CD8-positive, alpha-beta memory T cell (primary cell): ENCODE measurements at places on chromosomes 3 and 15.
A peak's percentile ranks its signal among the peaks of the same experiment; 100 is the strongest.

- no peak for DNase-seq
Measured at GRCh38 chr3:124230998-124231397, 239.1 kb upstream of the ROPN1 start.

GRCh38 chr3:195853036-195853435 is 41.3 kb upstream of the MUC4 start:
- DNase-seq = no peak

- DNase-seq = no peak
Measured at GRCh38 chr3:12750223-12750622, 8.8 kb downstream of the TMEM40 start.

- no peak for DNase-seq
Measured at GRCh38 chr3:159032311-159032710, 230.5 kb downstream of the MFSD1 start.

GRCh38 chr15:100703032-100703578 is 100.7 kb downstream of the ASB7 start:
- no peak for DNase-seq

DNA sequence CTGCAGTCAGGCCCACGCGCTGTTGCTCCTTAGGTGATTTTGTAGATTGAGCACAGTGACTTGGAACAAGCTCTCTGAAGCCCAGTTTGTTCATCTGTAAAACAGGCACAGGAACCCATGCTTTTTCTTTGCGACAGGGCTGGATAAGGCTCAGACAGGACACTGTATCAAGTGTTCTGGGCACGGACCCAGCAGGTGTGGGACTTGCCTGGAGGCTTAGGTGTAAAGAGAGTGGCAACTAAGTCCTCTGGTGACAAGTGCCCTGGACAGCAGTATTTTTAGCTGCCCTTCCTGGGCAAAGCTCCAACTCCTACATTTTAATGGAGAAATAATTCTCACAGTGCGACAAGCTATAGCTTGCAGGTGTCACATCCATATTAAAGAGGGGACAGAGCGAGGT is 32.2 kb downstream of the CD276 start:
- no peak for DNase-seq

DNA sequence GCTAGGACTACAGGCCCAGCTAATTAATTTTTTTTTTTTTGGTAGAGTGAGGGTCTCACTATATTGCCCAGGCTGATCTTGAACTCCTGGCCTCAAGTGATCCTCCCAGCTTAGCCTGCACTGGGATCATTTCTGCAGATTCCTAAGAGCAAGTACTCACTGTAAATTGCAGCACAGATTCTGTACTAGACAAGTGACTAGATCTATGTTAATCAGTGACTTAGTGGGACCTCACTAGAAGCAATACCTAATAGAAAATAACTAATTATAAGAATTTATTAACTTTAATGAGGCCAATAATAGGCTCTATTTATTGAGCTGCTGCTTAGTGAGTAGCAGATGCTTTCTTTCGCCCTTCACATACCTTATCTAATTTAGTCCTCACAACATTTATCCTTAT is 10.6 kb upstream of the UTS2B start:
- DNase-seq = no peak

- no peak for DNase-seq
Measured at GRCh38 chr15:77749236-77749997, 116.7 kb upstream of the LINGO1 start.

- no peak for DNase-seq
Measured at GRCh38 chr3:156180077-156180476, 59.7 kb downstream of the KCNAB1 start.

DNA sequence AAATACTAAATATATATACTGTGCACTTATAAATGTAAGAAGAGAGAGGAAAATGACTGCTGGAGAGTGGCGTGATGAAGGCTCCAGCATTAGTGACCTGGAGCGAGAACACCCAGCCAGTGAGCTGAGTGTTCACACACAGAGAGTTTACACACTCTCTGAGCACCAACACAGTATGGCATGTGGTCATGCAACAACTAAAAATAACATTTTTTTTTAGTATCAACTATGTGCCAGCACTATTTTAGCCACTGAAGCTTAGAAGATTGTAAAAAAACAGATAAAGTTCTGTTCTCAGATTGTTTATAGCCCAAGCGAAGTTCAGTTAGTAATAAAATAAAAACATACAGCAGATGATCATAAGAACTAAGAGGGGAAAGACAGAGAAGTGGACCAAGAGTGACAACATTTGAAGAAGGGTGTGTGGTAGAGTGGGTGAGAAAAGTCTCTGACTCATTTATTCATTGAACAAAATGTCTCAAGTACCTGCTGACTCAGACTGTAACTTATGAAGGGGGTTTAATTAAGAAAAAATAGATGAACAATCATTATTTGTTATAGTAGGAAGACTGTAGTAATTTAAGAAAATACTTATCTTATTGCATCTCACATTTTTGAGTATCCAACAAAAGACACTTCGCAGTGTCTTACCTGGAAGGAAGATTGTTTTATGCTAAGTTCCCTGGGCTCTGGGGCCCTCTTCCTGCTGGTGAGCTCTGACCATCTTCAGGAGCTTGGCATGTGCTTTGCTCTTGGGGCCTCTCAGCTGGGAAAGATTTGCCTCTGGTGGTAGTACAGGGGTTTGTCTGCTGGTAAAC is 43.8 kb downstream of the GAP43 start:
- DNase-seq = no peak

GRCh38 chr15:60683156-60683555 is 204.2 kb upstream of the ICE2 start:
- DNase-seq = no peak

- DNase-seq = no peak
Measured at GRCh38 chr3:9231471-9231870, 18.0 kb downstream of the SRGAP3 start.

DNA sequence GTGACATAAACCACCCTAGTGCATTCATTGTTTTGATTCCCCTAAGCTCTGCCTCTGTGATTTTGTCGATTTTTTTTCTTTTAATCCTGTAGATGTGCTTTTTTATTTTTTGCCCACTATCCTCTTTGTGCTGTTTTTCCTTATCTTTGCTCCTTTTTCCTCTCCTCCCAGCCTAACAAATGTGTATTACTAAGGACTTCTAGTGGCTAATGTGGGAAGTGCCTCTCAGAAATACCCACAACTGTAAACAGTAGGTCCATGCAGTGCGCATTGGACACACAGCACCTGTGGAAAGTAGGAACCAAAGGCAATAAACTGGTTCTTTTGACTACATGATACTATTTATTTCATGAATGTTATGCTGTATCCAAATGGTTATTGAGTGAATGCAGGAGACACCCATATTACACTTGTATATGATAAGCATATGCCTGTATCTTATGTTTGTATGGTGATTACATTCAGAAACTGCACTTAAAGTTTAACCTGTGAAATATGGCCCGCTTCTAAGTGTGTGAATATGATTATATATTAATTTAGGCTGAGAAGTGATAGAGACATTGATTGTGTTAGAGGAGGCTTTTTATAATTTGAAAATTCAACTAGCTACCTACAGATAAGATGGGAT is 147.8 kb downstream of the PLCL2 start:
- no peak for DNase-seq

- DNase-seq = no peak
Measured at GRCh38 chr15:92629276-92629974, 26.1 kb downstream of the FAM174B start.

DNA sequence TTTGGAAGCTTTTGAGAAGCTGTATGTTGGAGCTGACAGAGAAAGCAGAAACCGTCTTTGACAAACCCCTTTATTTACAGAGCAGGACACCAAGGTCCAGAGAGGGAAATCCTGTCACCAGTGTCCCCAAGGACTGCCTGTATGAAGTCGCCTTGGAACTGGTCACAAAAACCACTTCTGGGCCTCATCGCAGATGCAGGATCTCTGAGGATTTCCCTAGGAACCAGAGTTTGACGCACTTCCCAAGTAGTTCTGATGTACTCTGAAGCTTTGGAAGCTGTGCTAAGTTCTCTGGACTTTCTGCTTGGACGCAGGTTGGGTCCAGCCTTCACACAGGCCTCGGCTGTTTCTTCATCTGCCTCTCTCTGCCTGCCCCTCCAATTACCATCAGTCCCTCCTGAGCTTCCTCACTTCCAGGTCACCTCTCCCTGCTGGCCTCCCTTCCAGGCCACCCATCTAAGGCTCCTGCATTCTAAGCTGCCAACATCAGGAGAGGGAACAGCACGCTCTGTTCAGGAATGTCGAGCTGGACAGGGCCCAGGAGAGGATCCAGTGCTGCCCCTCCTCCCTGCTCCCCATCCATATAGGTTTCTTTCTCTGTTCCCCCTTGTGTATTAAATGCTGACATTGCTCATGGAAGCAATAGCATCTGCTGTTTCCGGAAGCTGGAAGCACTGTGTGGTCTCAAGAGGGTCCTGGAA is 270.8 kb downstream of the OPA1 start:
- DNase-seq = no peak

GRCh38 chr3:171044384-171044783 is 17.9 kb upstream of the SLC2A2 start:
- no peak for DNase-seq

DNA sequence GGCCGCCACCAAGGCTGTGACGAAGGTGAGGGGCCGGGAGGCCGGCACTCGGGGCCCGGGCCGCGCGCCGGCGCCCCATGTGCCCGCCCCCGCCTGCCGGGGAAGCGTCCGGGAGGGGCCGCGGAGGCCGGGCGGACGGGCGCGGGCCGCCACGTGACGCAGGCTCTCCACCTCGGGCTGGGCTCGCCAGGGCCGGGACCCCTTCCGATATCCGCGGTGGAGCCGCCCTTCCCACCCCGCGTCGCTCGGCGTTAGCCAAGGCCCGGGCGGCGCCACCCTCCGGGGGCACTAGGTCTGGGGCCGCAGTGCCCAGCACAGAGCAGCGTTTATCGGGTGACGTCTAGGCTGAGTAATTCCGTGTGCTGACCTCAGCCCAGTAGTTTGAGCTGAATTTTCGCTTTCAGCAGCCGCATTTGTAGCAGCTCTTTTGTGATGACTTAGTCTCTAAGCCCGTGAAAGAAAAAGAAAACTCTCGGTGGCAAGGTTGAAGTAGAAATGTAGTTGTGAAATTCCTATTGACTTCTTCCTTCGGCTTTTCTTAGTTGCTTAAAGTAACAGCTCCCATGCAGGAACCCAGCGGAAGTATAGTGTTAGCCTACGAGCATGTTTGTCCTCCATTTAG is 885 bp downstream of the CDV3 start:
- DNase-seq = peak; percentile 62

DNA sequence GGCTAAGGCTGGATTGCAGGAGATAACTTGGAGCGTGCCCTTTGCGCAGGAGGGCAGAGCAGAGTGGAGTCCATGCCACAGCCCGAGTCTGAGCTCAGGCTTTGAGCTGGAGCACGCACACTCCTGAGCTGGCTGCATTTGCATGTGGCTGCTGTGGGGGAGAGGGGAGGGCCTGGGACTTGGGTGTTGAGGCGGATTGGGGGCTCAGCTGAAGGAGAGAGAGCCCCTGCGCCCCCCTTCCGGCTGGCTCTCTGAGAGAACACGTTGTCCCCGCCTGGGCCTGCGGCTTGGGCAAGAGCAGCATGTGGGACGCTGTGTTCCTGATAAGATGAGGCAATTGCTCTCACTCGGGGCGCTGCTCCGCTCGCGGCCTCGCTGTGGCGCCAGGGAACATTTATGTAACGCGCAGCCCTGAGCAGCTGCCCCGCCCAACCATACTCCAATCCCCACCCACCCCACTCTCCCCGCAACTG is 39.1 kb downstream of the KLF13 start:
- peak; percentile 83 for DNase-seq

GRCh38 chr3:165549037-165549436 is 288.2 kb downstream of the BCHE start:
- no peak for DNase-seq

DNA sequence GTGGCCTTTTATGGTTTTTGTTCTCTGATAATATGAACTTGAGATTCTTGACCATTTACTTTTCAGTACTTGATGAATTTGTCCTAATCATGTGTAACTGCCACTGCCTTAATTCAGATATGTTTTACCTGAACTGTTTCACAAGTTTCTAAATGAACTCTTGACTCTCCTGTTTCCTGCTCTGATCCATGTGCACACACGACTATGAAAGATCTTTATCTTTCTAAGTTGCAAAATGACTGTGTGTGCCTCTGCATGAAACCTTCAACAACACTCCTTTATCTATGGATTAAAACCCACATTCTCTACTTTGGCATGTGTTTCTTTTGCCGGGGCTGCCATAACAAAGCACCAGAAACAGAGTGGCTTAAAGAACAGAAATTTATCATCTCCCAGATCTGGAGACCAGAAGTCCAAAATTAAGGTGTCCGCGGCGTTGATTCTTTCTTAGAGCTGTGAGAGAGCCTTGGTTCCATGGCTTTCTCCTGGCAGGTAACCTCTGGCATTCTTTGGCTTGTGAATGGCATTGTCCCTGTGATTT is 275.0 kb downstream of the ADAMTSL3 start:
- DNase-seq = no peak

GRCh38 chr3:111917300-111917699 is 58.2 kb downstream of the PHLDB2 start:
- DNase-seq = no peak

- peak; percentile 32 for DNase-seq
Measured at GRCh38 chr3:126111566-126112475, 27.9 kb upstream of the SLC41A3 start.

GRCh38 chr3:2268779-2269178 is 170.1 kb downstream of the CNTN4 start:
- no peak for DNase-seq

DNA sequence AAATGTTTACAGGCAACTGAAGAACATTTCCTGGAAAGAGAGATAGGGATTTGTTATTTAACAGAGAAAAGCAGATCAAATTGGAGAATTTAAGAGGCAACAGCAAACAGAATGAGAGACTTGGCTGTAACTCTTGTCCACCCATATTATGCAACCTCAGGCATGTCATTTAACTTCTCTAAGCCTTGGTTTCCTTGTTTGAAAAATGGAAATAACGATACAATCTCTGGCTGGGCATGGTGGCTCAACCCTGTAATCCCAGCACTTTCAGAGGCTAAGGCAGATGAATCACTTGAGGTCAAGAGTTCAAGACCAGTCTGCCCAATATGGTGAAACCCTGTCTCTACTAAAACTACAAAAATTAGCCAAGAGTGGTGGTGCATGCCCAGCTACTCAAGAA is 23.7 kb downstream of the ARRDC4 start:
- DNase-seq = no peak

- DNase-seq = no peak
Measured at GRCh38 chr3:147398813-147399534, 7.4 kb downstream of the ZIC4 start.

DNA sequence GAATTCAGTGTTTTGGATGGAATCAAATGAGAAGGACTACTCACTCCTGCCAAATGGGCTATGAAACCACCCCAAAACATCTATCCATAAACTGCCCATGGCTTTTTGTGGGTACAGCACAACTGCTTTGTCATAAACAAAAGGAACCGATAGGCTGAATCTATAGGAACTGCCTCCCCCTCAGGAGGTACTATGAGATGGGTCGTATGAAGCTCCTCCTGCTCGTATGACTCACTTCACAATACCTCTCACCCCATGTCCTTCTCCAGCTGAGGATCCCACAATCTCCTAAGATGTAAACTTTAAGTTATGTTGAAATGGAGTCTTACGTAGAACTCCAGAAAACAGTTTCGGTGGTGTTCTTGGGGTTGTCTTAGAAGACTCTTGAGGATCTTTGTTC is 129.9 kb upstream of the SAMMSON start:
- DNase-seq = no peak

GRCh38 chr15:48876057-48876456 is 1.9 kb upstream of the EID1 start:
- DNase-seq = no peak

- DNase-seq = no peak
Measured at GRCh38 chr3:6179761-6180160, 681.2 kb upstream of the GRM7 start.

- DNase-seq = no peak
Measured at GRCh38 chr3:133996996-133997395, 32.7 kb downstream of the SLCO2A1 start.

- no peak for DNase-seq
Measured at GRCh38 chr3:176147251-176147650, 1050.0 kb downstream of the TBL1XR1 start.
